ENCODE measurements at places on chromosomes 2 and 18.

DNA sequence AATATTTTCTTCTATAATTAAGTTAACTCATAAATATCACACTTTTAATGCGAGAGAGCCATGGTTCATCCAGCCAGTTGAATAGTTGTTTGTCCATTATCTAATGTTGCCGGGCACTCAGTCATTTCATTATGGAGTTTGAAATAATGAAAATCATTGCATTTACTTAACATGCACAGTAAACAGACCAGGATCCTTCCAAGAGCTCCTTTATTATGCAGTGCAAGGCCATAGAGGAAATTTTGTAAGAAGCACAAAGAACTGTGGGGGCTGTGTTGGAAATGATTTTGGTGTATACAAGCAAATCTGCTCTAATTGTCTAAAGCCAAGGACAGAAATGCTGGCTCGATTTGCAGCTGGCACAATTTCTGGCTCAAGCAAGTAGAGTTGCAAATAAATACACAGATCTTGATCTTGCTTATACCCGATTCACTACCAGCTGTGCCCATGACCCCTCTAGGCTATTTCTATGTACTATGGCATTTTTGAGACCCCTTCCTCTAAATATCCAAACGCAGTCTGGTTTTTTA, 400.3 kb upstream of the HNRNPA3 start:
- no peak for DNase-seq

DNA sequence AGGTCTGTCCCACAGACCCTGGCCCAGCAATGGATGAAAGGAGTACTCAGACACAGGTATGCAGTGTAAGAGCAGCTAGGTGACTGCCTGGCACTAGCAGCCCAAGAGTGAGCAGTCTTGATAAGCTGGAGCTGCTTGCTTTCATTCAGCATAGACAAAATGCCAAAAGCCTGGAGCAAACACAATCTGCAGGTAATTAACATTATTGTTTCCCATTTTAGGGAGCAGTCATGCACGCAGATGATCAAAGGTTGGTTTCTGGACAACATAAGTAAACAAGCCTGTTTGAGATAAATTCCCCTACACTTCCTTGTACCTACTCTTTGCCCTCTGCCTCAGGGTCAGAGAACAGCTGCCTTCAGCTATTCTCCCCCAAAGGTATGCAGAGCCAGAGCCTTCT, 73.7 kb upstream of the MSTN start:
- DNase-seq = no peak

- no peak for DNase-seq
Observed at GRCh38 chr2:85522090-85522647, 16.8 kb upstream of the MAT2A start.

DNA sequence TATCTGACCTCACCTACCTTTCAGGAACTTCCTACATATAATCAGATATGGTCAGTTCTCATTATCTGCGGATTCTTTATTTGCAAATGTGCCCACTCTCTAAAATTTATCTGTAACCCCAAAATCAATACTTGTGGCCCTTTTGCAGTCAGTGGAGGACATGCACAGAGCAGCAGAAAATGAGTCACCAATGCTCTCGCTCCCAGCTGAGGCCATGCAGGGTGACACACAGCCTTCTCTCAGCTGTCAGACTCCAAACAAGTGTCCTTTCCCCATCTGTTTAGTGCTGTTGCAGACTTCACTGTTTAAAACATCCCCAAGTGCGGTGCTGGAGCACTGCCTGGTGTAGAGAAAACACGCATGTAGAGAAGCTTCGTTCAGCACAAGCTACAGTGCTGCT, 171.9 kb upstream of the SALL3 start:
- no peak for DNase-seq

GRCh38 chr2:54772110-54772509, 48.6 kb downstream of the EML6 start:
- DNase-seq = no peak

- no peak for DNase-seq
Observed at GRCh38 chr2:12769492-12770105, 52.9 kb downstream of the TRIB2 start.

- DNase-seq = no peak
Observed at GRCh38 chr2:68434981-68435380, 32.1 kb downstream of the FBXO48 start.

- DNase-seq = no peak
Observed at GRCh38 chr2:71609029-71609428, 155.7 kb downstream of the DYSF start.

- no peak for DNase-seq
Observed at GRCh38 chr2:98868548-98869271, 67.3 kb downstream of the CRACDL start.

DNA sequence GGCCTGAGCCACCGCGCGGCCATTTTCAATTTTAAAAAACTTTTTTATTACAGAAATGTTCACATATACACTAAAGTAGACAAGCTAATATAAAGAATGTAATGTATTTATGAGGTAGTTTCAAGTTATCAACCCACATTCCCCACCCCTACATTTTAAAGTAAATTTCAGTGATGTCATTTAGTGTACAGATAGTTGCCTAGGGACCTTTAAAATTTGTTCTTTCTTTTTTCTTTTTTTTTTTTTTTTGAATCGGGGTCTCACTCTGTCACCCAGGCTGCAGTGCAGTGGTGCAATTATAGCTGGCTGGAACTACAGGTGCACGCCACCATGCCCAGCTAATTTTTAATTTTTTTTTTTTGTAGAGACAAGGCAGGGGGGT, 2.6 kb upstream of the LIMS1 start:
- no peak for DNase-seq

DNA sequence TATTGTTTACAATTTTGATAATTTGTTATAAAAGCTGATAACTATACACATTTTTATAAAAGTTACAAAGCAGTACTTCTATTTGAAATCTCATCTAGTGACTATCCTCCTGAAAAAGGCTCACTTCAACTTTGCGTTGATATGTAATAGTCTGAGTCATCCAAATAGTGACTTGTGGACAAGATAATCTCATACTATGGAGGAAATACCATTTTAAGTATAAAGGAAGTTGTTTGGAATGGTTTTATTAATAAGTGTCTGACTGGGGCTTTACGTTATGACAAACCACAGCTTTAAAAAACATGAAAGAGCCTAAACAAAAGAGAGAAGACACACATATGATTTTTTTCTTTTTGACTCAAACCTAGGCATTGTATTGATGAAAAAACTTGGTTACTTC, 272.3 kb upstream of the COL3A1 start:
- no peak for DNase-seq

GRCh38 chr2:888211-888801, 62.3 kb upstream of the SNTG2 start:
- DNase-seq = no peak

DNA sequence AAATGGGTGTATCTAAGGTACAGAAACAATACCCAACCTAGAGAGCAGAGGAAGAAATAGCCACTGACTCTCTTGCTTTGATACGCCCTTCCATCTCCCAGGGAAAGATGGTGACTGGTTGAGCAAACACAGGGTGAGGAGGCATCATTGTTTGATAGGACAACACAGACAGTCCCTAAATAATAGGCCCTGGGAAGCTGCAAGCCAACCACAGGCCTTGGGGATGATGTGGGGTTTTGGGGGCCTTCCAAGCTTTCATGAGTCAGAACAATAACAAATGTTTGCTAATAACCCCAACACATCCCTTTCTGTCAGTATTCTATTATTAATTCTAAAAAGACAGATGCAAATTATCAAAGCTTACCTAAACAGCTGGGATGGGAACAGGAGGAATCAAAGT, 9.8 kb downstream of the LGALSL start:
- no peak for DNase-seq

DNA sequence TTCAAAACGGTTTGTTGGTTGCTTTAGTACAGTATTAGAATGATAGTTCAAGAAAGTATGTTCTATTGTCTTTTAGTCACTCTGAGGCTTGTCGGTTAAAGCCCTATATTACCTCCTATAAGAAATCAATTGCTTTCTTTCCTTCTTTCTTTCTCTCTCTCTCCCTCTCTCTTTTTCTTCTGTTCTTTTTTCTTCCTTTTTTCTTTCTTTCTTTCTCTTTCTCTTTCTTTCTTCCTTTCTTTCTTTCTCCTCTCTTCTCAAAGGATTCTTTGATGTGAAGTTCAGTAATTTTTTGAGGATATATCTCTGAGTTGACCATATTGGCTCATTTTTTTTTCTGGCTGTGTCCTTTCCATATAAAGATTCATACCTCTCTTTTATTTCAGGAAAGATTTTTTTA, 249.4 kb downstream of the SRBD1 start:
- DNase-seq = no peak

- DNase-seq = no peak
Observed at GRCh38 chr2:11669454-11670291, at the start of gene NTSR2. Gene NTSR2, minus strand, starts transcription at chr2:11670195. Its CDS starts 66 bp downstream, at chr2:11670129.

DNA sequence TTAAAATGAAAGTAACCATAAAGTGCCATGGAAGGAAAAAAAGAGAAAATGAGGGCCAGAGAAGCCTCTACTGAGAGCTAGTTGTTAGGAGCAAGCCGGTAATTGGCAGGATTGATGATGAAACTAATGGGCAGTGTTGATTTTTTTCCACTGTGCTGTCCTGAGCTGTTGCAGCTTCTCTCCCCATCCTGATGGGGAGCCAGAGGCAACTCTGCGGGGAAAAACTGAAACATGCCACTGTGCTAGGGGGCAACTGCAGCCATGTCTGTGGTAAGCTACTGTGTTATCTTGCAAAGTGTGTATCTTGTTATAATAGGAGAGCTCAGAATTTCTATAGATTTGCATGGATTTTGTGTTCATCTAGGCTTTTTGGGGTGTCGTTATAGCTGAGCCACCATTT, 487.9 kb downstream of the STK39 start:
- no peak for DNase-seq

- DNase-seq = no peak
Observed at GRCh38 chr18:55250768-55251173, 291.5 kb upstream of the CCDC68 start.

DNA sequence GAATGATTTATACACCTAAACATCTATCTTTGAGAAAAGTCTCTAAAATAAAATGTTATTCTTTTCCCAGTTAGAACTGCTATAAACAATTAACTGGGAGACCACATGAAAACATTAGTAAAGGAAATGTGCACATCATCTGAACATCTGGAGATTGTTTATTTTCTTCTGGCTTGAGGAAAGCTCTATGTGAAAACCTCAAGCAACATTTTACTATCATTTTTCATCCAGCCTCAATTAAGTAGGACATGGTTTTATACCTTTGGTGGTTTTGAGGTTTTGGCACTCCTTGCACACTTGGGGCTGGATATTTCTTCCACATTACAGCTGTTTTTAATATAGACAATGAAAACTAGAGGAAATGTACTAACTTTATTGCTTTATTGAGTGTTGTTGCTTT, 609.5 kb upstream of the SLC8A1 start:
- no peak for DNase-seq

- DNase-seq = no peak
Observed at GRCh38 chr2:47174733-47175361, 19.7 kb upstream of the STPG4 start.

DNA sequence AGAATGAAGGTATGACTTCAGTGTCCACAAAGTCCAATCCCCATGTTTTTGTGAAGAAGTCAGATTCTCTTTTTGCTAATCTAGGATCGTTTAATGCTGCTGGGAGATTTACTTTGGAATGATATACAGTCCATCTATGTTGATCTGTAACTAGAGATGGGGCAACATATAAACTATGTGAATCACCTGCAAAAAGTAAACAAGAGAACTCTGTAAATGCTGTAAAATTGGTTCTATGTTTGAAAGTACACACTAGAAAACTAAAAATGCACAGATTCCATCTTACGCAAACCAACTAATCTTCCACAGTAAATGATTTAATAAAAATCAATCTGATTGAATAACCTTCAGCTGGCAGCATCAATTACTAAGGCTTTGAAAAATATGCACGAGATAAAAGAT, 37.5 kb downstream of the VPS54 start:
- no peak for DNase-seq

- DNase-seq = no peak
Observed at GRCh38 chr2:25255745-25256487, 85.8 kb downstream of the DNMT3A start.

GRCh38 chr18:48354746-48355260, 54.4 kb downstream of the ZBTB7C start:
- no peak for DNase-seq

DNA sequence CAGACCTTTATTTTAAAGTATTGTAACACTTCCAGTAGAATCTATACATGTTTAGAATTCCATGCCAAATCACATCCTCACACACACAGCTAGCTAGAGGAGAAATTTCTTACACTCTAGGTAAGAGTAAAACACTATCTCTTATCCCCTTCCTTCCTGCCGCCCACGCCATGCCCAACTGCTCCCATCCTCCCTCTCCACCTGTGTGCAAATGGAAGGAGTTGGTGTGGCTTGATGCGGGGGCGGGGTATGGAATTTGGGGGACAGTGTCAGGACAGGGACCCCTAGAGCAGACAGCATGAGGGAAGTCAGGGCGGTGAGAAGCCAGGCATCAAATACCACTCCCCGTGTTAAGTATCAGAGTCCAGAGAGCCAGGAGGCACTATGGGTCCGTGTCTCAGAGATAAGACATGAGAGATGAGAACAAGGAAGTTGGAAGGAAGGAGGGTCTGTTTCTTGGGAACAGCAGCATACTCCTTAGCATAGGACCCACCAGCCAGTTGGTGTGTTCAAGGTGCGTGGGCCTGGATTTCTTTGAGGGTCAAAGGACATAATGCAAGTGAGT, 48.6 kb upstream of the NOSTRIN start:
- DNase-seq = no peak
